ENCODE measurements at places on chromosomes 3 and 15. TPM values are rescaled to one million over a fixed set of nuclear protein-coding genes. Genes with fewer than 3 reads are reported as not detected.

EEF1AKMT4 gene
- 3.3 TPM for total RNA-seq

GOLGA6D gene
- total RNA-seq, result not detected

EXD1 gene
- not detected for total RNA-seq

- peaks cover 45% of the 10 kb centered on the region for H3K36me3 ChIP-seq
- no peak for DNase-seq
- H3K27ac ChIP-seq, result no peak overlapping the region
- no peaks in the 10 kb centered on the region for H3K27me3 ChIP-seq
- peaks cover 16% of the 10 kb centered on the region for H3K4me1 ChIP-seq
These were observed 46.8 kb downstream of the ST6GAL1 start for GRCh38 chr3:186976837-186977750.

ACP3 gene
- total RNA-seq, result not detected

GRCh38 chr3:105369500-105370371, 3.0 kb downstream of the ALCAM start:
- peaks cover 17% of the 10 kb centered on the region for H3K27me3 ChIP-seq
- H3K36me3 ChIP-seq, result no peaks in the 10 kb centered on the region
- peak; percentile 63 for DNase-seq
- H3K4me1 ChIP-seq, result peaks cover 30% of the 10 kb centered on the region

- H3K4me3 ChIP-seq, result no peak overlapping the region
- H3K27ac ChIP-seq, result no peak overlapping the region
- H3K27me3 ChIP-seq, result no peaks in the 10 kb centered on the region
- no peak for DNase-seq
- no peaks in the 10 kb centered on the region for H3K4me1 ChIP-seq
These were observed 88.4 kb upstream of the GALNT15 start for GRCh38 chr3:16085884-16086608.

DNA sequence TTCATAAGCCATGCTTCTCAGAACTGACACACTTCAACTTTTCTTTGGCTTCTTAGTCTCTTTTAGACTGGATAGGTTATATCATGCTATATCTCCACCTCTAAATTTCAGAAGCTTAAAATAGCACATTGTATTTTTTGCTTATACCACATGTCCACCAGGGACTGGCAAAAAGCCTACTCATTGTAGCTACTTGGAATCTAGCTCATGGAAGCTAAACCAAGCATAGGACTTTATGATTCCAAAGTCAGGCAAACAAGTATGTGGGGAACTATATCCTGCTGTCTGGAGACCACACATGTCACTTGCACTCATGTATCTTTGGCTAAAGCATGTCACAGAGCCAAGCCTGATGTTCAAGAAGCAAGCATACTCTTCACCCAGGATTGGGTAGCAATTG, 245.0 kb upstream of the RASGRP1 start:
- H3K4me3 ChIP-seq, result no peak overlapping the region
- no peak overlapping the region for H3K27ac ChIP-seq
- no peaks in the 10 kb centered on the region for H3K36me3 ChIP-seq
- no peak for DNase-seq
- H3K4me1 ChIP-seq, result no peaks in the 10 kb centered on the region

DNA sequence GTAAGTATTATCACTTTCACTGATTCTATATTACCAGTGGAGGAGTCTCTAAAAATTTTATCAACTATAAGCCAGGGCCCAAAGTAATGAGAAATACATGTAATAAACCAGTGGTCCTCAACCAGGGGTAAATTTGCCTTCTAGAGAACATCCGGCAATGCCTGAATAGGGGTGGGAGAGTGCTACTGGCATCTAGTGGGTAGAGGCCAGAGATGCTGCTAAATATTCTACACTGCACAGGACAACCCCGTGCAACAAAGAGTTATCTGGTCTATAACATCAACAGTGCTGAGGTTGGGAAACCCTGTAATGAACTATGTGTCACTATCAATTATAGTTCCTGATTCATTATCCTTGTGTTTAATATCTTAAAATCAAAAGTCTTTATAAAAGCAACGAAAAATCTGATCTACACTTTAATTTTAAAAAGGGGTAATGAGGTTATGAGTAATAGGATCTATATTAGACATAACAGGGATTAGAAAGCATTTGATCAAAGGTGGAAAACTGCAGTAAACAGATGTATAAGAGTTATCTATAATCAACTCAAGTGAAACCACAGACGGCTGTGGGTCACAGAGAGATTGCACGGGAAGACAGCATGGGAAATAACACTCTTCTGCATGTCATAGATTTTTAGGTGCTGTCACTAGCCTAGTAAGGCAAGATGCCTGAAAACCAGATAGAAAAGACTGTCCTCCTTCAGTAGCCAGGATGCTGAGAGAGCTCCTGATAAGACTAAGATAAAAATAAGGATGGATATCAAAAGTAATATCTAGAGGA, 2.0 kb downstream of the LYSMD2 start:
- peak overlapping the region; percentile 76 for H3K27ac ChIP-seq
- no peak for DNase-seq
- peaks cover 56% of the 10 kb centered on the region for H3K4me1 ChIP-seq
- H3K36me3 ChIP-seq, result peaks cover 14% of the 10 kb centered on the region

PLD1 gene
- total RNA-seq, result 1.7 TPM

DNA sequence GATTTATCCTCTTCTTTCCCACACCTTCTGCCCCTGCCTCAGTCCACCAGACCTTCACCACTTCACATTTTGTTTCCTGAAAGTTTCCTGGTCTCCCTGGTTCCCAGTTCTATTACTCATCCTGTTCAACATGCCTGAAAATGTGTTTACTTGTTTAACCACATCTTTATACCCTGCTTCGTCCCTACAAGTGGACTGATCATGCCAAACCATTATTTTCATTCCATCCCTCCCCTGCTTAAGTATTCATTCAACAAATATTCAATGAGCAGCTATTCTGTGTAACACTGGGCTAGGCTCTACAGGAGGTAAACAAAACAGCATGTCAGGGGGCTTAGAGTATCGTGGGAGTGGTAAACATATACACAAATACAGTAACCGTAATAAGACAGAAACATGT, 5.5 kb downstream of the MYO5A start:
- no peaks in the 10 kb centered on the region for H3K27me3 ChIP-seq
- H3K36me3 ChIP-seq, result peaks cover 8% of the 10 kb centered on the region
- peaks cover 25% of the 10 kb centered on the region for H3K4me1 ChIP-seq
- no peak for DNase-seq

TTC21A gene
- 4.5 TPM for total RNA-seq

- no peak for DNase-seq
- no peak overlapping the region for H3K4me3 ChIP-seq
- no peak overlapping the region for H3K27ac ChIP-seq
These were observed 27.2 kb upstream of the GBE1 start for GRCh38 chr3:81788610-81789009.

DNA sequence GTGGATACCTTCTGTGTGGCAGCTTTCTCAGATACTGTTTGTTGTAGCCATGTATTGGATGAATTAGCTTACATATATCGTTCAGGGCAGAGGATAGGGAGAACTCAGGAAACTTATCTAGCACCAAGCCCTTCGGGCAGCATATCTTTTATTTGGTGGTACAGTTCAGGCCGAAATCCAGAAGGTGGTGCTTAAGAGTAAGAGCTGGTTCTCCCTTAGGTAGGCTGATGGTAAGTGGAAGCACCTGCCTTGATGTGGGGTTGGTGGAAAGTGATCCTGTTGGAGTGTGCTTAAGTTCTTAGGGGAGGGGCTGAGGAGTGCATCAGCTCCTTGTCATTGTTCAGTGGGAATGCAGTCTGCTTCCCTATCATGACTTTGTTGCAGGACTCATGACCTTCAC, 187.5 kb downstream of the DOCK3 start:
- no peak for DNase-seq
- H3K27me3 ChIP-seq, result peaks cover 11% of the 10 kb centered on the region
- no peaks in the 10 kb centered on the region for H3K4me1 ChIP-seq

DNA sequence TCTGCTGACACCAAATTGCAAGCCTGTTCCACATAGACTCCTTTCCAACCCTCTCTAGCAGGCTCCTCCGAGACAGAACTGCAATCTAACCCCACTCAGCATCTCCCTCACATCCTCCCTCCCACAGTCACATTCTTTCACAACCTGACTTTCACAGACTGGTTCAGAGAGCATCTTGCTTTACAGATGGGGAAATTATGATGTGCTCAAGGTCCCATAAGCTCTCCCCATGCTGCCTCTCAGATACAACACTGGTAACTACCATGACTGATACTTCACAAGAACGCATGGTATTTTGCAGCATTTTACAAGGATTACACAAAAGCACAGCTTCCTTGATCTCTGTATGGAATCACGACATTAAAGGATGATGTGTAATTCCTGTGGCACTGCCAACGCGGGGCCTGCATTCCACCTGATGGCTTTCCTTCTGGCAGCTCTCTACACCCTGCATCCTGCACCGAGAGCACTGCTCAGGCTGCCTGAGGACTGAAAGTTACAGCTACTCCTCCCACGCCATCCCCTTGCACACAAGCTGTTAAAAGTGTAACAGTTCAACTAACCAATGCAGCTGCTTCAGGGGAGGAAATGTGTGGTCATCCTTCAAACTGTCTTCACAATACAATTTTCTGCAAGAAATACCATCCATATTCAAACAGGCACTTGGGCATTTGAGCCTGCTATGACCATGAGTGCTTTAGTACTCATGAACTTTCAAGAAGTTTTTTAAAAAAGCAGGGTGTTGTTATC, 27.6 kb downstream of the TBC1D2B start:
- no peak for DNase-seq
- H3K36me3 ChIP-seq, result peaks cover 30% of the 10 kb centered on the region
- H3K27me3 ChIP-seq, result no peaks in the 10 kb centered on the region
- H3K4me1 ChIP-seq, result peaks cover 76% of the 10 kb centered on the region
- peak overlapping the region; percentile 76 for H3K4me3 ChIP-seq

GRCh38 chr3:188863999-188864406, 307.8 kb upstream of the TPRG1 start:
- no peak overlapping the region for H3K27ac ChIP-seq
- H3K36me3 ChIP-seq, result peaks cover 19% of the 10 kb centered on the region

AHSG gene
- total RNA-seq, result not detected

DNA sequence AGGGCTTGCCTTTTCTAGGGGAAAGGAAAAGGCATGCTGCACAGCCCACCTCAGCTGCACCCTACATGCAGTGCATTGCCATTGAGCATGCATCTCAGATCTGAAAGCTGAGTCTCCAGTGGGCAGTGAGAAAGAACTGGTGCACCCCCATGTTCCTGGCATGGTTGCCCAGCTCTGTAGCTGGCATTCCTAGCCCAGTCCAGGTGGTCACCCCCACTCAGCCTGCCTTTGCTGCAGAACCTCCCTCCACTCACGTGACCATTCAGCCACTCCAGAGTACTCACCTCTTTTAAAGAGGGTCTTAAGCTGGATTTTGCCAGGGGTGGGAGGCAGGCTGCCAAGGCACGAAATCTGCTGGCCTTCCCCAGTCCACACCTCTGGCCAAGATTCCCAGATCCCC, 208.6 kb upstream of the TOPAZ1 start:
- H3K36me3 ChIP-seq, result no peaks in the 10 kb centered on the region
- H3K27ac ChIP-seq, result no peak overlapping the region
- H3K4me1 ChIP-seq, result no peaks in the 10 kb centered on the region
- H3K4me3 ChIP-seq, result no peak overlapping the region
- no peak for DNase-seq

- no peak overlapping the region for H3K4me3 ChIP-seq
- peaks cover 3% of the 10 kb centered on the region for H3K4me1 ChIP-seq
- no peak overlapping the region for H3K27ac ChIP-seq
- peaks cover 6% of the 10 kb centered on the region for H3K27me3 ChIP-seq
- no peaks in the 10 kb centered on the region for H3K36me3 ChIP-seq
- DNase-seq, result no peak
These were observed 23.9 kb upstream of the FRMD4B start for GRCh38 chr3:69409831-69410230.

DNA sequence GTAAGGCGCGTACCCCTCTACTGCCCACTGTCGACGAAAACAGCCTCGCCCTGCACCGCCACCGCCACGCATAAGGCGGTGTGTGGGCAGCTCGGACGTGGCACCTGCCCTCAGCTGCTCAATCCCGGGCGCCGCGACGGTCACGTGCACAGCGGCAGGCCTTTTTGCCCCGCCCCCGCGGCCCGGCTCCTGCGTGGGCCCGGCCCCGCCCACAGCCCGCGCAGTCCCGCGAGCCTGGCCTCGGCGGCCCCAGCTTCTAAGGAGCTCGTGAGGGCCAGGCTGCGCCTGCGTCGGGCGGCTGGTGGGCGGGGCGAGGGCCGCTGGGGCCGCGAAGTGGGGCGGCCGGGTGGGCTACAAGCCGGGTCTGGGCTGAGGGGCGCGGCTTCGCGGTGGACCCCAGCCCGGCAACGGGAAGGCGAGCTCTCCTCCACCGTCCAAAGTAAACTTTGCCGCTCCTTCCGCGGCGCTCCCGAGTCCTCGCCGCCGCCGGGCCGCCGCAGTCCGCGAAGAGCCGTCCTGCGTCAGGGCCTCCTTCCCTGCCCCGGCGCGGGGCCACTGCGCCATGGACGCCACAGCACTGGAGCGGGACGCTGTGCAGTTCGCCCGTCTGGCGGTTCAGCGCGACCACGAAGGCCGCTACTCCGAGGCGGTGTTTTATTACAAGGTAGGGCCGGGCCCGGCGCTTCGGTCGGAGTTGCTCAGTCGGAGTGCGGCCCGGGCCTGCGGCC, at the start of gene CAPN7:
CAPN7 (plus strand) TSS at position 313 of the 728 bp plus-strand sequence; CDS start at position 563, 250 bp downstream.
- peak within 1 kb of the TSS; percentile 90 for H3K4me3 ChIP-seq
- H3K27me3 ChIP-seq, result no peaks in the 10 kb centered on the region
- peak within 1 kb of the TSS; percentile 89 for H3K27ac ChIP-seq
- peak; percentile 99 for DNase-seq
- H3K4me1 ChIP-seq, result peaks cover 23% of the 10 kb centered on the region

DNA sequence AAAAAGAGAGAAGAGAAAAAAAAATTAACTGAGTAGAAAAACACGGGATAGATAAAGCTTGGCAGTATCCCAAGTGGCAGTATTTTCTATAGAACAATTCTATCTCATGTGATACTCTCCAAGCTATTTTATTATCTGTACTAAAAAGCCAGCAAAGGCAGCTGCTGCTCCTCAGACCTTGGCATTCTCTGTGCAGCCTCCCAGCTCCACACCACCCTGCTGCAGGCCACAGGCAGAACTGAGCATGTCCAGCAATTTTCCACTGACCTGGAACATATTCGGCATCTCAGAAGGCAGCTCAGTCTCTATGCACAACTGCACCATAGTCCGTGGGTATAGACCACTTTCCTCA, 1161.4 kb downstream of the IGSF11 start:
- H3K4me3 ChIP-seq, result no peak overlapping the region
- H3K4me1 ChIP-seq, result no peaks in the 10 kb centered on the region
- H3K36me3 ChIP-seq, result no peaks in the 10 kb centered on the region
- no peaks in the 10 kb centered on the region for H3K27me3 ChIP-seq

GRCh38 chr3:196996454-196997265, 28.0 kb upstream of the PIGZ start:
- no peaks in the 10 kb centered on the region for H3K27me3 ChIP-seq
- DNase-seq, result peak; percentile 22
- H3K4me1 ChIP-seq, result no peaks in the 10 kb centered on the region
- no peaks in the 10 kb centered on the region for H3K36me3 ChIP-seq

Data from activated naive CD8-positive, alpha-beta T cell treated with anti-CD3 and anti-CD28 coated beads, Interleukin-2, amount 10 ng/mL, durations not matched to agents 7 days and 5 days (primary cell).